ENCODE measurements at places on chromosomes 1 and 21.

GRCh38 chr21:43311301-43311817 is 115.6 kb downstream of the SIK1 start:
- no peak for DNase-seq

DNA sequence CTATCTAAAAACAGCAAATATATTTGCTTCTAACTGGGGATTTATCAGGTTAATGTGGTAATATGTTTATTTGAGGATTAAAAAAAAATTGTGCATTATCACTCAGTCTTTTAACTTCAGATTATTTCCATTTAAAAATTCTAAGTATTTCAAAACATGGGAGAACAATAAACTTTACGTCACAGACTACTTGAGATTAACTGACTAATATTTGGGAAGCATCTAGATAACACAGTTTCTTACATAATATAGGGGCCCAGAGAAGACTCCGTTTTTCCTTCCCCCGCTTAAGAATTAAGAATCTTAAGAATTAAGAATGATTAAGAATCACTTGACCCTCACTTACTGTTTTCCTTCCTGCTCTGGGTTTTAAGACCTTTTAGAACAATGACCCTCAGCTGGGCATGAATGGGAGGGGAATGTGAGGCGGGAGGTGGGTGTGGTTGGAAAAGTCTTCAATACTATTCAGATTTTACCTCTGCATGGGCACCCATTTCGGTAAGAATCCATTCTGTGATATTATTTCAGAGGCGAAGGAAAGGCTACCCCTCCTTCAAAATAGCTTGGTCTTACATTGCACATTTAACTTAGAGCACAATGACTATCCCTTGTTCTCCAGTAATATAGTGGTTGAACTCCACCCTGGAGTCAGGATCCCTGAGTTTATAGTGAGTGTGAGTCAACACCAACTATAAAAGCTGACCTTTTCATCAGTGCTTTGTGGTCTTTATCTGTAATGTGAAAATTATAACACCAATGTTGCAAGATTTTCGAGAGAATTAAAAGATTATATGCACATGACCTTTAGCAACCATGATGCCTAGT is 821.3 kb downstream of the USP25 start:
- no peak for DNase-seq

GRCh38 chr1:221302810-221303209 is 423.6 kb downstream of the HLX start:
- no peak for DNase-seq

- DNase-seq: no peak
Observed at GRCh38 chr1:17194615-17195528, 10.1 kb upstream of the PADI1 start.

DNA sequence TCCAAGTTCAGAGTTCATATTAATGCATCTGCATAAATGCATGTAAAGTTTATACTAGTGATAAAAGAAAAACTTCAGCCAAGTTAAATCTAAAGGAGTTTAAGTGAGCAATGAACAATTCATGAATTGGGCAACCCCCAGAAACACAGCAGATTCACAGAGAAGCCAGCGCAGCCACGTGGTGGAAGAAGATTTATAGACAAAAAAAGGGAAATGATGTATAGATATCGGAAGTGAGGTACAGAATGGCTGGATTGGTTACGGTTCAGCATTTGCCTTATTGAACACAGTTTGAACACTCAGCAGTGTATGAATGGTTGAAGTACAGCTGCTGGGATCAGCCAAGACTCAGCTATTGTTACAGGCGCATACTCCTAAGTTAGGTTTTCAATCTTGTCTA is 5.7 kb downstream of the AK5 start:
- DNase-seq: no peak

DNA sequence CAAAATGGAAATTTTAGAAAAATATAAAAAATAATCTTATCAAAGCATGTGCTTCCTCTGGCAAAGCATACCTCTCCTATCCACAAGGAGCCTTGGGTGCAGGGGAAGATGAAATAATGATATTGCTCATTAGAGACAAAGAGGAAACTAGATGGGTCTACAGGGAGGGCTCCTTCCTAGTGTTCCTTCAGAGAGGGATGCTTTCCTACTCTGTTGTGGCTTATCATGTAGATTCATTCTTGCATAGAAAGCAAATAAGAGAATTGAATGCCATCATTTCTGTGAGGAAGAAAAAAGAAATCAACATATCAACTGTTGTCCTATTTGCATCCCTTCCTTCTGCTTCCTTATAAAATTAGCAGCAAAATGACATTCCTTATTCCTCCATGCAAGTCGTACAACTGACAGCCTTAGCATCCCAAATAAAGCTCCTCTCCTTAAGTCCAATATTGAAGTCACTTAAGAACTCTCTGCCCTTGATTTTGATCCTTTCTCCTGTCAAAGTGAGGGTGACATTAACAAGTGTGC is 543.9 kb upstream of the PLXNA2 start:
- no peak for DNase-seq

DNA sequence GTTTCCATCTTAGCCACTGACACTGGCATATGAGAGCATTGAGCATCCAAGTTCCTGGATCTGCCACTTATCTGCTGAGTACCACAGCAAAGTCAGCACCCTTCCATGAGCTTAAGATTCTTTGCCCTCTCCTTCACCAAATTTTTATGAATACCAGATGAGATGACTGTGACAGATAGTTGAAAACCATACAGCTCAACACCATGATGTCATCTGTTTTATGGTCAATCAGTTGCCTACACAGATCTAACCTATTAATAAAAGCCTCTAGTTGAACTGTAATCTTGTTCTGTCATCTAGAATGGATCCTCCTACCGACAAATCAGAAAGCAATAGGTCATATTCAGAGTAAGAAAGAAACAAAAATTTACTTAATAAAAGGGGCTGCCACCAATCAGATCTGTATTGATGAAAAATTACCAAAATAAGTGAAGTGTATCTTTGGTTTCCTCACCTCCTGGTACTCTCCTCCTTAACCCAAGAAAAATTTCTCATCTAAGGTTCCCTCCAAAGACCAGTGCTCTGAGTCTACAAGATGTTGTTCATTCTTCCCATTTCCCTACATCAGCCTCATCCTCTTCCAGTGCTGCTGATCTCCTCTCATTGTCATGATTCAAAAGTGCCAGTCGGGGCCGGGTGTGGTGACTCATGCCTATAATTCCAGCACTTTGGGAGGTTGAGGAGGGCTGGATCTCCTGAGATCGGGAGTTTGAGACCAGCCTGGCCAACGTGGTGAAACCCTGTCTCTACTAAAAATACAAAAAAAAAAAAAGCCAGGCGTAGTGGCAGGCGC is 138.8 kb upstream of the CTTNBP2NL start:
- no peak for DNase-seq

DNA sequence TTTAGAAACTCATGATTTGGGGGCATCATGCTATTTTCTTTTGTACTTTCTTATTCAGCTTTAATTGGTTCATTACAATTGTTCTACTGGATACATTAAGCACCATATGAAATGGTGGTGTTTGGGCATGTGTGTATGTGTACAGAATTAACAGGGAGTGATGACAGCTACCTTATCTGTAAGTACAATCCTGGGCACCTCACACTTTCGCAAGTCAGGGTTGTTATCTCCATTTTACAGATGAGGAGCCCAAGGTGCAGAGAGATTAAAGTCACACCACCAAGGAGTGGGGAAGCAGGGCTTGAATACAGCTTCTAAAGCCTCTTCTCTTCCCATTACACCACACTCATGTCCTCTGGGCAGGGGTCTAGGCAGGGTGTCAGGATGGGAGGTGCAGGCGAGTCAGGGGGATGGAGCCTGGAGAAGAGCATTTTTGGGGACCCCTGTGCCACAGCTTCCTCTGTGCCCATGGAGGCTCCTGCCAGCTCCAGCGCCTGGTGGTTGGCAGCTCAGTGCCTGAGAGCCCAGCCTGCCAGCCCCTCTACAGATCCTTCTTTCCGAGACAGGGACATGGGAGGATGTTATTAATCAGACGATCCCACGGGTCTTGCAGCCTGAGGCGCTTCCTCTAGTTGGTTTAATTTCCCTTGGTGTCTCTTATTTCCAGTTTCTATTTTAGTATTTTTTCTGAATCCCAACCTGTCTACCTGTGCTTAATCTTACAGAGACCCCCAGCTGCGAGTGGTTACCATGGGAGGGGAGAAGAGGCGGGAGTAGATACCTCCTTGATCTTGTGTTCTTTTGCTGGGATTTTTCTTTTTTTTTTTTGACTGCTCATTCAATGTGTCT is 126.2 kb upstream of the CD34 start:
- DNase-seq: no peak

DNA sequence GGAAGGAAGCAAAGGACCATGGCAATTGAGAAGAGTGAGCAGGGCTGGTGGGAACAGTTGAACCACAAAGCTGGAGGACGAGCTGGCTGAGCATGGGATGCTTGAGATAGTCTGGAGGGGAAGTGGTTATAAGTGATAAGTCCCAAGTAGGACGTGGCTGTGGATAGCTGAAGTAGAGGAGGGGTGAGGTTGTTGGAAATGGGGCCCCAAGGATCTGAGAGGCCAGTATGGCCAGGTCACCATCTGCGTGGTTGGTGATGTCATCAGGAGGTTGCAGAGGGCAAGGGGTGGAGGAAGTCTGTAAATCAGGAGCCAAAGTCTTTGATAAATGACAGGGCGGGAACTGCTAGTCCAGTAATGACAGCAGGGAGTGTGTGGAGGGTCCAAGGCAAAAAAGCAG is 11.0 kb upstream of the REN start:
- no peak for DNase-seq

GRCh38 chr21:37041706-37042271 is 31.1 kb downstream of the PIGP start:
- DNase-seq: no peak

DNA sequence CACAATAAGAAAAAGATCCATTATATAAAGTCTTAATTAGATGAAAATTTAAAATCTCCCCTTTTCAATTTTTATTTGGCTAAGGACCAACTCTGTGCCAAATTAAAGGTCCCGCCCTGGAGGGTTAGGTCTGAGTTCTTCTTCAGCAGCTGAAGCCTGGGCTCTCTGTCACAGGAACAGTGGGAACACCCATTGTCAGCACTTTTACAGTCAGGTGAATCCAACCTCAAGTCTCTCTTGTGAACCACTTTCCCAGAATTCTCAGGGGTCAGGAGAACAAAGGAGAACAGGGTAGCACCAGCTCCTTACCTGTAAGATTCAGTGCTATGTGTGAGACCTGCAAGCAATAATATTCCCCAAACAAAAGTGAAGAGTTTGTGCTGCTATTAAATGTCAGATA is 25.1 kb upstream of the HJV start:
- DNase-seq: no peak

GRCh38 chr1:160491017-160491416 is 32.0 kb downstream of the SLAMF6 start:
- no peak for DNase-seq

- DNase-seq: no peak
Observed at GRCh38 chr1:30726236-30726635, 2.9 kb upstream of the MATN1 start.

DNA sequence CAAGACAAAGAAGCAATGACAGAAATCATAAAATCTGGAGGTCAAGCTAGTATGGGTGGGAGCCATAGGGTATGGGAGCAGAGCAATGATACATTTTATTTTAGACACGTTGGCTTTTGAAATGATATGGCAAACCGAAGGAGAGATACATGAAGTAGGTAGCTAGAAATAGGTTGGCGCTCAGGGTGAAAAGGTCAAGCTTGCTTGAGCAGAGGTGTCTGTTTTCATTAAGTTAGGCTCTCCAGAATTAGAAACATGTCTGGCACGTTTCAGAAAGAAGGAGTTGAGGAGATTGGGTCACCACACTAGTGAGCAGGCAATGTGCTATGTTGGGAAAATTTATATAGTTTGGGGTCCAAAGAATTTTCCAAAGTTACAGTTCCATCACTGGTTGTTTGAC is 151.4 kb downstream of the AMY1C start:
- no peak for DNase-seq

- no peak for DNase-seq
Observed at GRCh38 chr1:204203206-204203767, 7.0 kb upstream of the KISS1 start.

DNA sequence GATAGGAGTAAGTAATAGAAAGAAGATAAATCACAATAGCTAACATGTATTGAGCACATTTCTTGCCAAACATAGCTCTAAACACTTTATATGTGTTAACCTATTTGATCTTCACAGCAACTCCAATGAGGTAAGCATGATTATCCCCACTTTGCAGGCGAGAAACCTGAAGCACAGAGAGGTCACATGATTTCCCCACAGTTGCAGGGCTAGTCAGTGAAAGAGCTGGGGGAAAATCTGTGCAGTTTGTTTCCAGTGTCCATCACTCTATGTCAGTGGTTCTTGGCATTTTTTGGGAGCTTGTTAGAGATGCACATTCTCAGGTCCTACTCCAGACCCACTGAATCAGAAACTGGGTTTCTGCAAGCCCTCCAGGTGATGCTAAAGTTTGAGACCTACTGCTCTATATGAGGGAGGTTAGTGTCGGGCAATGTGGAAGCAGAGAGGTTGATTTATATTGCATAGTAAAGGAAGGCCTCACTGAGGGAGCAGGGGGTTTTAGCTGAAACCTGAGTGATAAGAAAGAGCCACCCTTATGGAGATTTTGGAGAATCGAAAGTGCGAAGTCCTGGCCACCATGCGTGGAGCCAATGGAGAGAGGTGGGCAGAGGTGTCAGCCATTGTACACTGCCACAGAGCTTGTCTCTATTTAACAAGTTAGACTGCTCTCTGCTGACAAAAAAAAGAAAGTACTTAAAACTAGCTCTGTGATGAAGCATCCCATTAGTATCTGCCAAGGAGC is 20.9 kb downstream of the MCOLN3 start:
- peak; percentile 18 for DNase-seq

DNA sequence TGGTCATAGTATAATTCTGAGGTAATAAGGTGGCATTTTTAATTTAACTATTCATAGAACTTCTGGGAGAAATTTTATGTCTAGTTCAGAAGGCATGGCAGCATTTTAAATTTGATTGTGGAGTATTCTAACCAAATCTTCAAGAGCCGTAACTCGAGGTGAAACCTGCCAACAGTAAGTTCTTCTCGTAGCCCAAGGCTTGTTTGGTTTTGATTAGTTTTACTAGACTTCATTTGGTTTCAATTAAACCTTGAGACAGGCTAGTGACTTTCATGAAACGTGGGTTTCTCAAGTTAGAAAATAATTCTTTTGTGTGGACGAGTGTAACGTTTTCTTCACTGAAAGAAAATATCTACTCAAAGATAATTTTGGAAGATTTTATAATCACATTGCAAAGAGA is 395.5 kb downstream of the USP25 start:
- DNase-seq: no peak

DNA sequence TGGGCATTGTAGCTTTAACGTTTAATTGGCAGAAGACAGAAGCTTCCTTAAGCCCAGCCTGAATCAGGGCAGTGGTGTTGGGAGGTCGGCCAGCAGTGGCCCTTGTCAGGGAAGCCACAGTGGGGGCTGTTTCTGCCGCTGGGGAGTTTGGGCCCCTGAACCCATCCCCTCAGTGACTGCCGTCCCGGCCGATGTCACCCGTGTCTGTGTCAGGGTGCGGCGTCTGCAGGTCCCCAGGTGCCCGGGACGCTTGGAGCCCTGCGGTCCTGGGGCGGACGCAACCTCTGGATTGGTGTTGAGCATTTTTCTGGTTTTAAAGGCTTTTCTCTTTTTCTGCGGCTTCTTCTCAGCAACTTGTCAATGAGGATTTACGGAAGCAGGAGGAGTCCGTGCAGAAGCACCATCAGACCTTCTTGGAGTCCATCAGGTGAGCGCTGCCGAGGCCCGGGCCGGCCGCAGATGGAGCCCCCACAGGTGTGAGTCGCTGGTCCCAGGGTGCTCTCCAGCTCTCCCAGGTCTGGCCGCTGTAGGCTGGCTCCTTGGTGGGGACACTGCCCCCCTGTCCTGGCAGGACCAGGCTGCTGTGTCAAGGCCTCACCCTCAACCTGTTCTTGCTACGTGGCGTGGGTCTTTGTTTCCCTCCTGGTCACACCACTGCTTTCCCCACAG is 2.3 kb downstream of the ATAD3C start:
- no peak for DNase-seq
